A172 (cell line): ENCODE measurements at places on chromosomes 12 and 14. TPM values are rescaled to one million over a fixed set of nuclear protein-coding genes. Genes with fewer than 3 reads are reported as not detected.

DNA sequence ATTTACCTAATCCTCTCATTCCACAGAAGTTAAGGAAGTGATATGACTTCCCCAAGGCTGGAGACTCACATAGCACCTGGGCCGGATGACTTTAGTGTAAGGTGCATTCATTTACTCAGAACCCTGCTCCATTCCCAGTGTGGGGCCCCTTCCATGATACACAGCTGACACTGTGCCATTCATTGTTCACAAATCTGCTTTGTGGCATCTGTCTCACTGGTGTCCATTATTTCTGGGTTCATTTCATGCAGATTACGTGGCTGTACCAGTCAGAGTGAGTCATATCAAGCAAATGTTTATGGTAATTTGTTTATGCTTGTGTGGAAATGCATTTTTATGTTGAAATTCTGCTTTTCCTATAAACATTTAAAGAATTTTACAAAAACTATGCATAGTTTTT lies 5.2 kb downstream of the ANO4 start:
- no peak for DNase-seq

GRCh38 chr12:68119724-68120211 lies 39.8 kb downstream of the IFNG start:
- DNase-seq = peak; percentile 11

DNA sequence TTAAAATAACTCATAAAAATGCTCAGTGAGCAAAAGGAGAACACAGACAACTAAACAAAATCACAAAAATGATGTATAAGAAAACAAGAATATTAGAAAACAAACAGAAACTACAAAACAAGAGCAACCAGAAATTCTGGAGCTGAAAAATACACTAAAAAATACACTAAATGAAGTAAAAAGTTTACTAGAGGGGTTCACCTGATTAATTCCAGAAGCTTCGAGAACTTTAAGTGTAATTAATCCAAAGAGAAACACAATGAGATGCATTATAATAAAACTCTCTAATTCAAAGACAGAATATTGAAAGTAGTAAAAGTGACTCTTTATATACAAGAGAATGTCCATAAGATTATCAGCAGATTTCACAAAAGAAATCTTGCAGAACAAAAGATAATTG lies 558.4 kb downstream of the CCER1 start:
- no peak for DNase-seq

- no peak for DNase-seq
Observed at GRCh38 chr14:89138846-89139245, 278.2 kb downstream of the FOXN3 start.

GRCh38 chr14:101288436-101289229 lies 272.7 kb upstream of the DIO3 start:
- DNase-seq = no peak

DNA sequence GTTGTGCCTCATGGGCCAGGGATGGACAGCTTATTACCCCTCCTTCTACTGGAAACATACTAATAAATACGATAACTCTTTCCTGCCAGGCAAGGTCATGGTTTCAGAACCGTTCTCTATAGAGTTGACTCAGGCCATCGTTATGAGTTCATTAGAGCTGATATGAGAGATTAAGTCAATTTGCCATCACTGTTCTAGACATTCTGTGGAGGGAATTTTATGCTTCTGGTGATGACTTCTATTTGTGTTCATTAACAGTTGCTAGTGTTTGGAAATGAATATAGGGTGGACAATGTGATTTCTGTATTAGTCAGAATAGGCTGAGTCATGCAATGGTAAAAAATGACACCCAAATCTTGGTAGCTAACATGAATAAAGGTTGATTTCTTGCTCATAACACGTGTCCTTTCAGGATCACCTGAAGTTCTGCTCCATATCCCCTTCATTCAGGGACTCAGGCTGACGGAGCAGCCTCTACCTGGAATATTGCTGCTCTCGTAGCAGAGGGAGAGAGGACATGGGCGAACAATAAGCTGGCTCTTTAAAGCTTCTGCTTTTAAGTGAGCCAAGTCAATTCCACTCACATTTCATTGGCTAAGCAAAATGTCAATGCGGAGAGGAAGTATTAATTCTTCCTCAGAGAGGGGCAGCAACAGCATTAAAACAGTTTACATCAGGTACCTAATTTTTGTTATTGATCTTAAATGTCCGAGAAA lies 18.5 kb upstream of the TBPL2 start:
- peak; percentile 33 for DNase-seq

GRCh38 chr14:53628732-53629430 lies 327.7 kb downstream of the BMP4 start:
- no peak for DNase-seq

GRCh38 chr12:13175499-13175898 lies 21.0 kb upstream of the EMP1 start:
- DNase-seq = peak; percentile 45

DNA sequence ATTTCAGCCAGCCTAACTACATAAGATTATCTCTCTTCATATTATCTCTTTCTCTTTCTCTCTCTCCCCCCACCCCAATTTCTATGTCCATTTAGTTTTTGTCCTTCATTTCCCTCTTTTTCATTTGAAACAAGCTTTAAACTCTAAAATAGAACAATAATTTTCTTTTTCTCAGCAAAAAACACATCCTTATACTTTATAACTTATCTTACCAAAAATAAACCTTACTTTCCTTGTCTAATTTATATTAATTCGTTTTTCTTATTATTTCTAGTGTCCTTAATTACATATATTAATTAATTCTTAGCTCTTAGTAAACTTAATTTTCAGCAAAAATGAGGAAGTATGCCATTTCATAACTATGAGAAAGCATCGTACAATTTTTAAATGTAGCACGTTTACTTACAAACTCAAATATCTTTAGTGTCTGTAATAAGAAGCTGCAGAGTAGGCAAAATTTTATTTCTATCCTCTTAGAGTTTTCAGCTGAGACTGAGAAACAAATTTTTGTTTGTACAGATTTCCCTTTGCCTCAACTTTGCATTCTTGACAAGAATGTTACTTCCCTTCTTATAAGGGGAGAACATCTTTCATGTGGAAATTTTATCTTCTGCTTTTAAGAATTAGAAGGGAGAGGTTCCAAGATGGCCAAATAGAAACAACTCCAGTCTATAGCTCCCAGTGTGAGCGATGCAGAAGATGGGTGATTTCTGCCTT lies 65.1 kb upstream of the ST8SIA1 start:
- no peak for DNase-seq

- DNase-seq = no peak
Observed at GRCh38 chr14:52129721-52130120, 60.9 kb upstream of the NID2 start.

GRCh38 chr12:122749569-122750332 lies 2.9 kb upstream of the DENR start:
- peak; percentile 16 for DNase-seq

DNA sequence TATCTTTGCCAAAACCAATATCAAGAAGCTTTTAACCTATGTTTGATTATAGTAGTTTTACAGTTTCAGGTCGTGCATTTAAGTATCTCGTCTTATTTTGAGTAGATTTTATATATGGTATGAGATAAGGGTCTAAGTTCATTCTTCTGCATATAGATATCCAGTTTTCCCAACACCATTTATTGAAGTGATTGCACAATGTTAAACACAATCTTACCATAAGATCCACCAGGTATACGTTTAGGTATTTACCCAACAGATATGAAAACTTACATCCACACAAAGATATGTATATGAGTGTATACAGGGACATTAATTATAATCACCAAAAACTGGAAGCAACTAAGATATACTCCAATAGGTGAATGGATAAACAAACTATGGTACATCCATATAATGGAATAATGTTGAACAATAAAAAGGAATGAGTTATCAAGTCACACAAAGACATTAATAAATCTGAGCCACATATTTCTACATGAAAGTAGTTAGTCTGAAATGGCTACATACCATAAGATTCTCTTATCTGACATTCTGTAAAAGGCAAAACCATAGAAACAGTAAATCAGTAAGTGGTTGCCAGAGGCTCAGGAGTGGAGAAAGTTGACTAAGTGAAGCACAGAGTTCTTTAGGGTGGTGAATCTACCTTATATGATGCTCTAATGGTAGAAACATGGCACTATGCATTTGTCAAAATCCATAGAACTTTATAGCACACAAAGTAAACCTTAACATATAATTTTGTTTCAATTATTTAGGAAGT lies 222.6 kb downstream of the NUAK1 start:
- DNase-seq = no peak

DNA sequence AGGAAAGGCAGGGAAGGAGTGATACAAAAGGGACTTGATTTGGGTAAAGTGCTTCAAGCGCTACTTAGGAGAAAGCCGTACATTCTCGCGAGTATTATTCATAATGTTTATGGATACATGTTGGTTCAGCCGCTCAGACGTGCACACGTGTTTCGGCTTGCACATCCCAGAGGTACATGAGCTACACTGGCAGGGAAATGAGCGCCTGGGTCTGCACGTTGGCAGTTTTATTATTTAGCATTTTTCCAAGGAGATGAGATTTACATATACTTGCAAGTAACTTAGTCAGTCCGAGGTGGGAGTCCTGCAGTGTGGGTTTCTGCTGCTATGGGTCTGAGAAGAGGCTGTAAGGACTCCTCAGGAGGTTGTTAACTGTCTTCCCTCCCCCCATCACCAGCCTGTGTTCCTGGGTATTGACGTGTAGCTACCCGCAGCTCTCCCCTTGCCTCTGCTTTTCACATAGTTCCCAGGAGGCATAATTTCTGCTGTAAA lies 1.5 kb downstream of the PRKCH start:
- no peak for DNase-seq

The GLT1D1 gene
- total RNA-seq = not detected in 2 replicates

The ASCL1 gene
- not detected in 2 replicates for total RNA-seq

The SYNE2 gene
- total RNA-seq = 9.7 and 11.1 TPM in 2 replicates

The PRB2 gene
- not detected in 2 replicates for total RNA-seq

The CCNB1IP1 gene
- total RNA-seq = 28.6 and 30.3 TPM in 2 replicates

The LIN7A gene
- total RNA-seq = 0.21 and 1.2 TPM in 2 replicates
